ENCODE measurements at places on chromosomes 5 and 9. TPM values are rescaled to one million over a fixed set of nuclear protein-coding genes. Genes with fewer than 3 reads are reported as not detected.

DNA sequence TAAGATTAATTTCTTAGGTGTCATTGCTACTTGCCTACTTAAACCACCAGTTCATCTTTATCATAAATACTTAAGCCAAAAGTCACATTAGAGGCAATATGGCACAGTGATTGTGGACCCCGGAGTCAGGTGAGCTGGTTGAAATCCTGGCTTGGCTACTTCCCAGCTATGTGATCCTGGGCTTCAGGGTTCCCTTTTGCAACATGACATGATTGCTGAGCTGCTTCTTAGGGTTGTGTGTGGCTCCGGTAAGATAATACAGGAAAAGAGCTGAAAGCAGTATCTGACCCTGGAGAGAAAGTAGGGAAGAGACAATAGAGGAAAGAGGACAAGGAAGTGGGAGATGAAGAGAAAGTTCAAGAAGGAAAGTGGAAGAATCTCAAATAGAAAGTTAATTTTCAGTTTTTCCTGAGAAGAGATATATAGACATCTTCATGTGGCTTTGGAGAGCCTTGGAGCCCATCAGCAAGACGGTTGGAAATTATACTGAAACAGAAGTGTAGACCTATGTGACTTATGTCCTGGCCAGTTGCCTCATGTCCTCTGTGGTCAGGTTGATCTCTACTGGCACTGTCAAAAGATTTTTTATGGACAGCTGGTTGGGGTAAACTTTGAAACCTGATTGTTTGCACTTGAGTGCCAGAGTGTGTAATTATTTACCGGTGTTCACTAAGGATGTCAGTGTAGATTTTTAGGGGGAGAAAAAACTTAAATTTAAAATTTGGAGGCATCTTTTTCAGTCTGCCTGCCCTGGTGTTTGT is 93.2 kb downstream of the GHR start:
- DNase-seq = no peak

DNA sequence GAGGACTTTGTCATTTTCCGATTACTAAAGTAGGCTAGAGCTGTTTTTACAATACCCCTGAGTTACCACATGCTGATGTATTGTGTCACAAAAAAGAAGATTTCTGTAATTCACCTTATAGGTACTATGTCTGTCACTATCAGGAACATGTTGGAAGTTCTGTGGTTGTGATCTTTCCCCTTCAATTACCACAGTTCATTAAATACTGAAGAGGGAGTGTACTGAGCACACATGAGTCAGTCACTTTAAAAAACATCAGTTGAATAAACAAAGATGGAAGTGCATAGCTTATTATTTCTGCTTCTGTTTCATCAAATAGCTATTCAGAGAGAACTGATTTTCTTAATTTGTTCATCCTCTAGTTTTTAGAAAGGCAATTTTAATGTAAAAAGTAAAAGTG is 31.7 kb downstream of the AP3S1 start:
- no peak for DNase-seq

FSTL4 gene
- not detected for total RNA-seq

FCN2 gene
- total RNA-seq = not detected

DNA sequence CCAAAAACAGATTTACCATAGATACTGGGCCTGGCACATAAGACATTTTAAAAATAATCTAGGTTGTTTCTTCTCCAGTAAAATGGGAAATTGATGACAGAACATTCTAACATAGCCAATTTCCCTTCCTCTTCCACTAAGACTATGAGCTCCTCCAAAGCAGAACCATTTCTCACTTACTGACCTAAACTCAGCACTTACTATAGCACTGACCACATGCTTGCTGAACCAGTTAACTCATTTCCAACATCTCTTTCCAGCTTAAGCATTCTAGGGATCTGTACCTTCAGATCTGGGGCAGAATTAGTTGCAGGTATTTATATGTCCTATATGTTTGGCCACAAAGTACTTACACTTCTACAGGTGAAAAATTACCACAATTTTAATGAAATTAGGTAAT is 58.9 kb downstream of the TTC39B start:
- no peak for DNase-seq

- no peak for DNase-seq
These were observed 84.8 kb downstream of the SEMA5A start for GRCh38 chr5:9460885-9461645.
